ENCODE measurements at places on chromosomes 3 and 15. TPM values are rescaled to one million over a fixed set of nuclear protein-coding genes. Genes with fewer than 3 reads are reported as not detected.
A peak's percentile ranks its signal among the peaks of the same experiment; 100 is the strongest.

DNA sequence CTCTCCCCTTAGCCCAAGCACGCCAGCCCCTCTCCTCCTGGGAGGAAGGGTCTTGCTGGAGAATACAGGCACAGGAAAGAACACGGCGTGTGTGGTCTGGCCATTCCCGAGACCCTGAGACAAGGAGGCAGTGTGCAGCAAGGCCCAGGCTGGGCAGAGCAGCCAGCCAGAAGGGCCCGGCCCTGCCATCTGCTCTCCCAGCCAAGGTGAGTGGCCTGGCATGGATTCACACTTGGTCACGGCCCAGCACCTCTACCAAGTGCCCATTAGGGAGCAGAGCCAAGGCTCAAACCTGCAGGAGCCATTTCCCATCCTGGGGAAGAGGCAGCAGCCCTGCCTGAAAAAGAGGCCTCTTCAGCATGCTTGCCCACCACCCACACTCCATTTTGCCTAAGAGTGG, 28.6 kb downstream of the MEGF11 start:
- DNase-seq, result no peak

- DNase-seq, result no peak
These were observed 949 bp upstream of the RFC4 start for GRCh38 chr3:186807231-186807630.

DNA sequence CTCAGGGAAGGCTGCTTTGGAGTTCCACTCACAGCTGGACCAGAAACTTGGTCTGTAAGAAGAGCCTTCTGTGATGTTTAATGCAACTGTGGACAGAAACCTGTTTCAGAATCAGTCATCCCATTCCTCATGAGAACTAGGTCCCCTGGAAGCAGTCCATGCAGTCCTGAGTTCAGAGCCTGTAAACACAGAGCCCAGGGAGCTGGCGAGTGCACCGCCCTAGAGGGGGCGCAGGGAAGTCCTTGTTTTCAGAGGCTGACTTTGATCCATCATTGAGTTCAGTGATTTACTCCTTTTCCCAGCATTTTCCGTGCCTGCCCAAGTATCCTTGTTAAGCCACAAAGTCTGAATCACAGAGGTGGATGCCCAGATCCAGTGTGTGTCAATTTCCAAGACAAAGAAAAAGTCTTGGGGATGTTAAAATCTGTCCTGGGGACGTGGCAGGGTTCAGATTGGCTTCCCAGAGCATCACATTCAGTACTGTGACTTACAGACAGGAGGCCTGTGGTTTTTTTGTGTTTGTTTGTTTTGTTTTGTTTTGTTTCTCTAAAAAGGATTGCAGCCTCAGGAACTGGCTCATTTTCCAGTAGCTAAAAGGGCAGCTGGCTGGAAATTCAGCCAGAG, 9.8 kb upstream of the TXNRD3 start:
- DNase-seq, result no peak

DNA sequence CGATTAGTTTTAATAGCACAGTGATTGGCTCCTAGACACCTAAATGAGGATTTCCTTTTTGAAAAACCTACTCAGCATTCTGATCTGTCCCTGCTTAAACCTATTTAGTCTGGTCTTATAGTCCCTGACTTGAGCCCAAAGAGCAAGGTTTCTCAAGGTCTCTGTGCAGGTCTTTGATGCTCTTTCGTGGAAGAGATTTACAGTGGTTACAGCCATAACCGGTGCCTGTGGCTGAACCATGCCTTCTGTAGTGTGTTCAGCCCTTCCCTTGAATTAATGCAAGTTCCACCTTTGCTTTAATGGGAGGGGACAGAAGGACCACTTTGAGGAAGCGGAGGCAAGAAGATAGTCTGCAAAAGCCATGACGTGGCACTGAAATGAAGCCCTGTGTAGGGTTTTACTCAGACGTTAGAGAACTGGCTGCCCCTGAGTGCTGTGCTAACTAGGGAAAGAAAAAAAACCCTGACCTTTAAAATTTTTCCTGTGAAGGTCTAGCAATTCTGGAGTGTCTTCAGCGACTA, 43.0 kb downstream of the ZBTB38 start:
- no peak for DNase-seq

DNA sequence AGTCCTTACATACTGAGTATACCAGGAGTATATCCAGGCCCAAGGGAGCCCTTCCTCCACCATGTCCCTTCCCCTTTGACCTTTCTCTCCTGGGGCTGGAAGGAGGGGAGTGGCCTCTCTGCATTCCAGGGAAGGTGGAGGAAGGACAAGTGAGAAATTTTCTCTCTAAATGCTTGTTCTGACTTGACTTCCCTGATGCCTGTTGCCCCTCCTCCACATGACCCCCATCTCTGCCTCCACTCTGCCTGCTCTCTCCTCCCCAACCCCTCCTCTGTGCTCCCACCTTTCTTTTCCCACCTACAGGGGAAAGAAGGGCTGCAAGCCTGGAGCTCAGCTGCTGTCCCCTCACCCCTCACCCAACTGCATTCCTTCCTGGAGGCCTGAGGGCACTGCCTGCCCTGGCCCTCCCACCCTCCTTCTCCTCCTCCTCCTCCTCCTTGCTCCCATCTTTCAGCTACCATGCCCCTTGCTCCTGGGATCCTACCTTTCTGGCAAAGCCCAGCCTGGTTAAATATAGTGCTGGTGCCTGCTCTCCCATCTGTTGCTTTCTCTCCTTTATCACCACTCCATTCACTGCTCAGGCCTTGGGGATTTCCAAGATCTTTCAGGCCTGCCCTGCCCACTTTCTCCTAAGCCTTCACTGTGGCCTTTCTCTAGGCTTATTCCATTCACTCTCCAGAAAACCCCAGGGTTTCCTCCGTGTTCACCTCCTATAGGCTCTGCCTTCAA, 8.5 kb upstream of the DAG1 start:
- DNase-seq, result no peak

Gene APOD
- total RNA-seq, result 483 TPM

GRCh38 chr15:39896101-39896500, 24.0 kb downstream of the GPR176 start:
- DNase-seq, result no peak

Gene TNNC1
- 6.3 TPM for total RNA-seq

- no peak for DNase-seq
These were observed 105.0 kb upstream of the TLE3 start for GRCh38 chr15:70202756-70203155.

DNA sequence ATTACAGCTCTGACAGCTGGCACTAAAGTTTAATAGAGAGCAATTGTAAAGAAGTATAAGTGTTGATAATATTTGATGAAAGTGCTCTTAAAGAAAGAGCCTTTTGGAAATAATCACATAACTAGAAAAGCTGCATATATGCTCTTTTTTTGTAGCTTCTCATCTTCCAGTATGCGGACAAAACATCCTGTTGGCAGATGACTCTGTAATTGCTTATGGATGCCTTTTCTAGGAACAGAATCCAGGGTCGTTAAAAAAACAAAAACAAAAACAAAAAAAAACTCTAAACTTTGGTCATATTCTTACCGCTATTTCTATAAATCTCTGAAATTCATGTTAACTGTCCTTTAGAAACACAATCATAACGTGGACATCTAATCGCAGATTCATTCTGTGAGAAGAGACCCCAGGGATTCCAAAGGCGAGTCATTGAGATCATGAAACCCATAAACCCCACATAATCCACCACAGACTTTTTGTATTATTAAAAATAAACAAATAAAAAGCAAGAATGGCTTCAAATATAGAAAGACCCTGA, 109.8 kb downstream of the EPHA3 start:
- DNase-seq, result no peak

Gene MITF
- 18.9 TPM for total RNA-seq

Gene SLC22A13
- total RNA-seq, result 0.17 TPM

- peak; percentile 53 for DNase-seq
These were observed 45.7 kb downstream of the RLBP1 start for GRCh38 chr15:89175617-89176191.

Gene CLDN16
- total RNA-seq, result 5.1 TPM

- no peak for DNase-seq
These were observed 24.0 kb downstream of the LTF start for GRCh38 chr3:46440531-46441294.

GRCh38 chr15:58443308-58443707, 11.5 kb downstream of the LIPC start:
- DNase-seq, result no peak

- DNase-seq, result no peak
These were observed 25.4 kb upstream of the SOX14 start for GRCh38 chr3:137738710-137739109.

DNA sequence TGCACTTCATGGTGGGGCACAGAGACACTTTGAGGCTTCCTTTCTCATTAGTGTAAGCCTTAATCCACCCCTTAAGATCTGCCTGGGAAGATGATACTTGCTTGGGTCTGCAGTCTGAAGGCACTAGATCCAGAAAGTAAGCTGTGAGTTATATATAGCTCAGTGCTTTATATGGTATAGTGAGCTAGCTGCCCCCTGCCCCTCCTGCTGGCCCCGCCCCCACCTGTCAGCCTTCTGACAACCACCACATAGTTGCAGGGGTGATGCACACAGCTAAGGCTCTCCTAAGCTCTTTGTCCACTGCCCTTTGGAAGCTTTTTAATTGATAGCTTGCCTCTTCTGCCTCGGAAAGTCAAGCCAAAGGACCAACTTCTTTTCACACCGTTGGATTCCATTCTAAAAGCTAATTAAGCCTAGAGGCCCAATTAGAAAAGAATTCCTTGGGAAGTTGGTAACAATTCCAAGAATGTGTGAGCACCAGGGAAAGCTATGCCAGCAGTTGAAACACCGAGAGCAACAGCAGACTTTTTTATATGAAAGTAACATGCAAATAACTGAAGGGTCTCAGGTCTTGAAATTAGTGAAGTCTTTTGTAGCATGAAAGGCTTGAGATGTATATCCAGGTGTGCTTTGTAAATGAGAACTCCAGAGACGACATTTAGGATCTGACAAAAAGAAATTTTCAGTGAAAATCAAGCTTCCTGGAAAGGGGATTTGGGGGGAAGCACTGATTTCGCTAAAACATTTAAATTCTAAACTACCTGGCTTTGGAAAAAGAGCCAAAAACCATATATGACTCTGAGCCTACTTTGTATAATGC, 2.3 kb downstream of the TPM1 start:
- no peak for DNase-seq
